ENCODE measurements at places on chromosomes 3 and 15. TPM values are rescaled to one million over a fixed set of nuclear protein-coding genes. Genes with fewer than 3 reads are reported as not detected.

PLS1 gene
- total RNA-seq, result 36.4 TPM

SRGAP3 gene
- 0.51 TPM for total RNA-seq

CGNL1 gene
- 2.5 TPM for total RNA-seq

CHRD gene
- not detected for total RNA-seq

NCKIPSD gene
- total RNA-seq, result 45.5 TPM

PYGO1 gene
- 2.4 TPM for total RNA-seq

PLA2G4E gene
- total RNA-seq, result not detected

DUOXA2 gene
- not detected for total RNA-seq

SLC28A2 gene
- total RNA-seq, result not detected

CD86 gene
- not detected for total RNA-seq

CD200R1 gene
- not detected for total RNA-seq

VIPR1 gene
- total RNA-seq, result 0.43 TPM

CKMT1A gene
- total RNA-seq, result 8.1 TPM

- no peak for DNase-seq
These were observed 540.1 kb downstream of the NTRK3 start for GRCh38 chr15:87716422-87716821.

GRCh38 chr15:77964193-77964592 lies 113.3 kb downstream of the TBC1D2B start:
- DNase-seq, result no peak

DNA sequence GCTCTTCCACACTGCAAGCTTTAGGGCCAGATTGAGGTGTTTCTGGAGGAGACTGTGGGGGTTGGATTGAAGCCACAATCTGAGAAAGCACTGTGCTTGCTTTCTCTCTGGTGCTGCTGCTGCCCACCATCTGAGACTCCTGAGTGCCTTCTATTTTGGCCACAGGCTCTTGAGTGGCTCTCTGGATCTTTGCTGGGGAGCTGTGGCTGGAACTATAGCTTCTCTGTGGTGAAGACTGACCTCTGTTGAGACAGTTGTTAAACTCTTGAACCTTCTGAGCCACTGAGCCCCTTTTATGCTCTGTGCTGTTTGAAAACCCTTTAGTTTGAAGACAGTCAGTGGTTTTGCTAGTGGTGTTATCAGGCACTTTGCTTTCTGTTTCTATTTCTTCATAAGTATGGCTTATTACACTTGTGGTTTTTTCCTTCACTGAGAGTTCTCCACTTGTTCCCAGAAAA lies 108.7 kb upstream of the TSPAN3 start:
- no peak for DNase-seq

GRCh38 chr15:101449471-101450402 lies 39.8 kb downstream of the PCSK6 start:
- no peak for DNase-seq

DNA sequence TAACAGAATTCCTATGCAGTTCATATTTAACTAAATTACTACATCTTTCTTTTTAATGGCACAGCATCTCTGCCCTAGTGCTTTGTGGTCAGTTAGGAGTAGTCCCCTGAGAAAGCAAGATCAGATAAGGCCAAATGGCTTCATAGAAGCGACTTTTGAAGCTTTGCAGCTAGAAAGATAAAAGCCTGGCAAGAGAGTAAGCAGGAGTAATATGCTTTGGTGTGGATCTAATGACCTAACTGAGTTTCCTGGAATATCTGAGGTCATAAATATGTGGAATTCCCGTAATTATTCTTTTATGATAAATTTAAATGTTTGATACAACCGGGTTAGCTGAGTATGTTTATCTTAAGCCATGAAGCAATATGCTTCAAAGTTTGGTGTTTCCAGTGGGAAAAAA lies 374.9 kb upstream of the LRRC3B start:
- DNase-seq, result no peak

DNA sequence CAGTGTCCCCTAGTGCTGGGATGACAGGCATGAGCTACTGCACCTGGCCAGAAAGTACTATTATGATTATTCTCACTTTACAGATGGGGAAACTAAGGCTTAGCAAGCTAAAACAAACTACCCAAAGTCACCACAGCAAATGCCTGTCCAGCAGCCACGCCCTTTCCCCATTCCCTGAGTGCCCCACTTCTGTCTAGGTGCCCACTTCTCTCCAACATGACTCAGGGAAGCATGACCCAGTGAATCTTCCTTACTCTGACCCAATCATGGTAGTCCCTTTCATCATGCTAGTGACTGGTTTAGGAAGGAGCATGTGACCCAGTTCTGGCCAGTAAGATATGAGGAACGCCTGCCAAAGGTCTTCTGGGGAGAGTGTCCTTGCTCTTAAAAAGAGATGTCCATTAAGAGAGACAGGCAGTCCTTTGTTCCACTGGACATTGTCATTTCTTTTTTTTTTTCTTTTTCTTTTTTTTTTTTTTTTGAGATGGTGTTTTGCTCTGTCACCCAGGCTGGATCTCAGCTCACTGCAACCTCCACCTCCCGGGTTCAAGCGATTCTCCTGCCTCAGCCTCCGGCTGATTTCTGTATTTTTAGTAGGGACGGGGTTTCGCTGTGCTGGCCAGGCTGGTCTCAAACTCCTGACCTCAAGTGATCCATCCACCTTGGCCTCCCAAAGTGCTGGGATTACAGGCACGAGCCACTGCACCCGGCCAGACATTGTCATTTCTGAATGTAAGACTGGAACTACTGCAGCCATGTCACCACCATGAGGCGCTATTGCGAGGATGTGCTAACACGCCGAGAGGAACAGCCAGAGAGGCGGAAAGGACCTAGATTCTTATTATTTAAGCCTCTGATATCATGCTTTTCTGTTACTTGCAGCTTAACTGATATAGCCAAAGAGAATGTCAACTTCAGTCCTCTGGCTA lies 19.8 kb downstream of the MEGF11 start:
- DNase-seq, result peak; percentile 4

DNA sequence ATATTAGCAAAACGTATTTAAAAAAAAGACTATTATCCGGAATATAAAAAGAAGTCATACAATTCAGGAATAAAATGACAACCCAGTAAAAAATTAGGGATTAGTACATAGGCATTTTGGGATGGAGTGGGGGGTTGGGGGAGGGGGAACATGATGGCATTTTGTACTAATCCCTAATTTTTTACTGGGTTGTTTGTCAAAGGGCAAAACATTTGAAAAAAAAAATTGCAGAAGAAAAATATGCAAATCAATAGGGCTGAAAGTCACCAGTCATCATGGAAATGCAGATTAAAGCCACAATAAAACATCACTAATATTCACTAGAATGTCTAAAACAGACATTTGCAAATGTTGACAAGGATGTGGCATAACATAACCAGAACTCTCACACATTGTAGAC lies 82.5 kb downstream of the RPL22L1 start:
- DNase-seq, result no peak

- no peak for DNase-seq
These were observed 31.9 kb upstream of the SPTSSB start for GRCh38 chr3:161403251-161403650.

GRCh38 chr3:101725194-101725889 lies 928 bp downstream of the CEP97 start:
- no peak for DNase-seq

- DNase-seq, result no peak
These were observed 110.4 kb downstream of the TMEM266 start for GRCh38 chr15:76169911-76170800.

- DNase-seq, result no peak
These were observed 122.6 kb downstream of the FBN1 start for GRCh38 chr15:48522911-48523310.

GRCh38 chr3:144499001-144499930 lies 527.6 kb downstream of the DIPK2A start:
- DNase-seq, result no peak

DNA sequence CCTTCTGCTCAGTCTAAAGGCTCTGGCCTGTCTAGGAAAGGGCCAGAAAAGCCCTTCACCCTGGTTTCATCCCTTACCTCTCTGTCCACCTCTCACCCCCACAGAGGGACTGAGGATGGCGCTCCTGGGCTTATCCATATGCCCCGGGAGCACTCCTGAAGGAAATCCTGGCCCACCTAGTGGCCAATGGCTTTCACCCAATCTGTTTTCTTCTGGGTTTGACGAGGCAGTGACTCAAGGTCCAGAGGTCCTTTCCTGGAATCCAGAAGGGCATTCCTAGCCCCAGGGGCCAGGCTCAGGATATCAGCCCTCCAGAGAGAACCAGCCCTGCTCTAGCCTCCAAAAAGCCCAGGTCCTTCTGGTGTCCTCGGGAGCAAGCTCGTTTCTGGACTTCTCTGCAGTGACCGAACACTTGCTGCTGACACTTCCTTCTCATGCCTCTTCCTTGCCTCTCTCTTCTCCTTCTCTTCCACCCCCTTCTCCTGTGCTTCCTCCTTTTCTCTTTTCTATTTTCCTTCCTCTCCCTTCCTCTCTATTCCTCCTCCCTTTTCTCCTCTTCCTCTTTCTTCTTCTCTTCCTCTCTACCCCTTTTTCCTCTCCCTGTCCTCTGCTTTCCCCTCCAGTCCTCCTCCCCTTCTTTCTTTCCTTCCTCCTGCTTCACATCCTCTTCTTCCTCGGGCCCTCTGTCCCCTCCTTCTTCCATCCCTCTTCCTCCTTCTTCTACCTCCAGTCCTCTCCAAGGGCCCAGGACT lies 59.6 kb downstream of the RHCG start:
- DNase-seq, result no peak

DNA sequence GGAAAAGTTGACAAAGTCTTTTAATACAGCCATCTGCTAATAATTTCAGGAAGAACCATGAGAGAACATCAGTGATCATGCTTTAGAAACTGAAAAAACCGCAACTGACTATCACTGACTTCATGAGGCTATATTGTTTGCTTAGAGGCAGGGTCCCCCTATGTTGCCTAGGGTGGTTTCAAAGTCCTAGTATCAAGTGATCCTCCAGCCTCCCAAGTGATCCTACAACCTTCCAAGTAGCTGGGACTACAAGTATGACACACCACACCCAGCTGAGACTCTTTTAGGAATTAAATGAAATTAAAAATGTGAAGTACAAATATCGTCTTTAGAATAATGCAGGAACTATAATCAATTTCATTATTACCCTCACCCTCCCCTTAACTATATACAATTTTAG lies 58.3 kb upstream of the CSPG5 start:
- no peak for DNase-seq

Measured in epithelial cell of proximal tubule (primary cell).